Stimulated activated CD4-positive, alpha-beta T cell treated with anti-CD3 and anti-CD28 coated beads, Interleukin-1b, Interleukin-23, amount 100 ng/mL, for 1 hour (primary cell): ENCODE measurements at places on chromosomes 6 and 20.

- DNase-seq = no peak
Observed at GRCh38 chr6:166657531-166657930, 30.5 kb upstream of the RPS6KA2 start.

DNA sequence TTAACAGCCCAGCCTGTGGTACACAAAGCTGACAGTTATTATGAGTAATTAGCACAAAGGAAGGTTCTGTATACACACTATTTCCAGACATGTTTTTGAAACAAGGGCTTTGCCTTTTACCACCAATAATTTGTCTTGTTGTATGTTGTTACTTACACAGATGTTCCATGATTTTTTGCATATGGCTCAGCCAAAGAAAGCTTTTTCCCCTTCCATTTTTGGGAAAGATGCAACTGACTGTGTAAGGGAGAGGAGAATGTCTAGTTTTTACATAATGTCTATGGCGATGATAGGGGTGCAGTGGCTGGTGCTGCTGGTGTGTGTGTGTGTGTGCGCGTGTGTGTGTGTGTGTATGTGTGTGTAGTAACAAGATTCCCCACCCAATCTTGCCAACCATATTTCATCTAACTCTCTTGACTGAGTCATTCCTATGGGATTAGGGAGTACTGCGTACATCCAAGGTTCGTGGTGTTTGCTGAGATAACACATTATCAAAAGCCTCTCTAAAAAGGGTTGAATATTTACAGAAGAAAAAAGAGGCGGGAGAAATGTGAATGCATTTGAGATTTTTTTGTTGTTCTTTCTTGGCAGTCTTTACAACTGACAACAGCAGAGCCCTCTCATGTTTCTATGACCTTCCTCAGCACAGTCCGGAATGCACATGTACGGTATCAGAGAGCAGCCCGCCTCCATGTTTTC is 192.2 kb downstream of the GMPR start:
- DNase-seq = no peak

DNA sequence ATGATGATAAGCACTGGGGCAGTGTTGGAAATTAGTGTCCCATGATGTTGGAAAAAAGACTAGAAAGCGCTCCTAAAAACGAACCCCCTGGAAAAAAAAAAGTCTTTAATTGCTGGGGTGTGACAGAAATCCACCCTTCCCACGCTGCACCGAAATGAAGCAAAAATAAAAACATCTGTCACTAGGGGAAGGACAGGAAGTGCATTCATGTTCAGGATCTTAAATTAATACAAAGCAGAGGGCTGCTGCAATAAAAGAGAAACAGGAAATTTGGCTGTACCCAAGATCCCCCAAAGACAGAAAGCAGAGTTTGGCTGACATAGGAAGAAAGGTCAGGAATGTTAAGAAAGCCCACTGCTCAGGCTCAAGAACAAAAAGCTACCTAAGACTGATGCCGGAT is 333.9 kb downstream of the TBC1D32 start:
- no peak for DNase-seq

- DNase-seq = no peak
Observed at GRCh38 chr6:41784581-41785171, 2.8 kb upstream of the TOMM6 start.

GRCh38 chr6:110266996-110267395 is 86.8 kb downstream of the CDC40 start:
- DNase-seq = no peak

DNA sequence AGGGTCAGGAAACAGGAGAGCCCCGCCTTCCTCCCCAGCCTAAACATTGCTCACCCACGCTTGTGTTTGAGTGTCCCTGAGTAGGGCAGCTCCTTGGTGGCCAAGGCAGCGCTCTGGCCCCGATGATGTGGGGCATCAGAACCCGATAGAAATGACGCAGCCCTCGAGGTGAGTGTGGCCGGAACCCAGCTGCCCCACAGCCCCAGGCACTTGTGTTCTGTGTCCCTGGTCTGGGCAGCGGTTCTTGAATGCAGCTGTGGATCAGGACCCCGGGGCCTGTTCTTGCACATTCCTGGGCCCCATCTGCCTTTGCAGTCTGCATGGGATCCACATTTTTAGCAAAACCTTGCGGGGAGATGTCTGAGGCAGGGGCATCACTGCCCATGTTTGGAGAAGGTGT is 12.8 kb downstream of the RBM38 start:
- DNase-seq = no peak

- DNase-seq = no peak
Observed at GRCh38 chr6:165794179-165794601, 131.1 kb upstream of the PDE10A start.

DNA sequence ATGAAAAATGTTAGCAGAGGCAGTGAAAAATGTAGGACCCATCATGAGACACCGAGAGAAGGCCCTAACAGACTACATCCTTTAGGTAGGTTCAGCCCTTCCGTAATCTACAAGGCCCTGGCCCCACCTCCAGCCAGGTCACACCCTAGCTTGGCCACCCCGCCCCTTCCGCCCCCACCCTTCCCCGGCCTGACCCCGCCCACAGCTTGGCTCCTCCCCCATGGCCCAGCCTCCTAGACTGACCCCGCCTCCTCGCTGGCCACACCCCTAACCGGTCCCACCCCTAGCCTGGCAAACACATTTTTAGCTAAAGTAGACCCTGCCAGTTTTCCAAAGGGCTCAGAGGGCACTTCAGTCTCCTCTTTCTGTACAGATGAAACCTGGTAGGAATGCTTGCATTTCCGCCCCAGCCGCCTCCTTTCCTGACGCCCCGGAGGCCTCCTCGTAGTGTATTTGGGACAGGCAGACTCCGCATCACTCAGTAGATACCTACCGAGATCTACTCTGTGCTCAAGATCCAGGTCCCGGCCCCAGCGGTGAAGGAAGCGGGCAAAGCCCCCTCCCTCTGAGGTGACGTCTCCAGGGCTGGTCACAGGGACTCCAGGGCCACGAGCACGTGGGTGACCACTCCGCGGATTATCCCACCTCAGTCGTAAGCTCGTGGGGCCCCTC is 443.5 kb downstream of the PREX1 start:
- DNase-seq = no peak

DNA sequence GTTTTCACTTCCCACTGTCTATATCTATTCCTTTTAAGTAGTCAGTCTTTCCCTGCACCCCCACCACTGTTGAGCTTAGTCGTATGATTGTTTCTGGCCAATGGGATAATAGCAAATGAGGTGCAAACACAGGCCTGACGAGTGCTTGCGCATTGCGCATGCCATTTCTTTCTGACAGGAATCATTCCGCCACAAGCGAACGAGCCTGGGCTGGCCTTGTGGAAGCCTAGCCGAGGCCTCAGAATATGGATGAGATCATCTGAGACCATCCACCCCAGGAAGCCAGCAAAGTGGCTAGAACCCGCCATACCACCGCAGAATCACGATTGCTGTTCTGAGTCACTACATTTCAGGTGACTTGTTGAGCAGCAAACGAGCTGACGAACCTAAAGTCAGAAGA is 52.2 kb upstream of the PRL start:
- no peak for DNase-seq

DNA sequence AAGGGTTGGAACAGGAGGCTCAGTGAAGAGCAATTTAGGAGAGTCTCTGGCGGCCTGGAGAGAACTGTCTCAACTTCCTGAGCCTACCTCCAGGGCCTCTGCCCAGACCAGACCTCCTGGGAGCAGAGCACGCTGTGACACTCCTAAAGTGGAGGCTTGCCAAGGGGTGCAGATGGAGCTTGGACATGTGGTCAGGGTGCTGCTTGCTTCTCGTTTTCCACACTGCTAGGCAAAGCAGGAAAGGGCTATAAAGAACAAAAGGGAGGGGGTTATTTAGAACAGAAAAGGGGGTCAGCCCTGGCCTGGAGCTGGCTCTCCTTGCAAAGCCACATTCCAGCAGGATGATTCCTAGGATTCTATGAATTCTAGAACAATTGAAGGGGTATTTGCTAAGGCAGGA is 145.7 kb upstream of the GGTLC1 start:
- no peak for DNase-seq

DNA sequence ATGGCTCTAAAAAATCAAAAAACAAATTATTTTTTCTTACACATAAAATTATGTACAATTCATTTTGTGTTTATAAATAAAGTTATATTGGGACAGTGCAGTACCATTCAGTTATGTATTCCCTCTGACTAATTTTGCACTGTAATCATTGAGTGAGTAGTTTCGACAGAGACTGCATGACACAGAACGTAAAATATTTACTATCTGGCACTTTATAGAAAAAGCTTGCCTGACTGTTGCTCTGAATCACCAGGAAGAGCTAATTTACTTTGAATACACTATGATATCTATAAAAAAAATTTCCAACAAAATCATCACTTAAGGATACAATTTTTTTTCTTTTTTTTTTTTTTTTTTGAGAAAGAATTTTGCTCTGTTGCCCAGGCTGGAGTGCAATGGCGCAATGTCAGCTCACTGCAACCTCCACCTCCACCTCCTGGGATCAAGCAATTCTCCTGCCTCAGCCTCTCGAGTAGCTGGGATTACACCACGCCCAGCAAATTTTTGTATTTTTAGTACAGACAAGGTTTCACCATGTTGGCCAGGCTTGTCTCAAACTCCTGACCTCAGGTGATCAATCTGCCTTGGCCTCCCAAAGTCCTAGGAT is 11.0 kb upstream of the KHDC1L start:
- DNase-seq = no peak

GRCh38 chr6:41222513-41222912 is 5.6 kb upstream of the TREML4 start:
- DNase-seq = no peak

- no peak for DNase-seq
Observed at GRCh38 chr6:84028350-84028749, 5.2 kb upstream of the MRAP2 start.

DNA sequence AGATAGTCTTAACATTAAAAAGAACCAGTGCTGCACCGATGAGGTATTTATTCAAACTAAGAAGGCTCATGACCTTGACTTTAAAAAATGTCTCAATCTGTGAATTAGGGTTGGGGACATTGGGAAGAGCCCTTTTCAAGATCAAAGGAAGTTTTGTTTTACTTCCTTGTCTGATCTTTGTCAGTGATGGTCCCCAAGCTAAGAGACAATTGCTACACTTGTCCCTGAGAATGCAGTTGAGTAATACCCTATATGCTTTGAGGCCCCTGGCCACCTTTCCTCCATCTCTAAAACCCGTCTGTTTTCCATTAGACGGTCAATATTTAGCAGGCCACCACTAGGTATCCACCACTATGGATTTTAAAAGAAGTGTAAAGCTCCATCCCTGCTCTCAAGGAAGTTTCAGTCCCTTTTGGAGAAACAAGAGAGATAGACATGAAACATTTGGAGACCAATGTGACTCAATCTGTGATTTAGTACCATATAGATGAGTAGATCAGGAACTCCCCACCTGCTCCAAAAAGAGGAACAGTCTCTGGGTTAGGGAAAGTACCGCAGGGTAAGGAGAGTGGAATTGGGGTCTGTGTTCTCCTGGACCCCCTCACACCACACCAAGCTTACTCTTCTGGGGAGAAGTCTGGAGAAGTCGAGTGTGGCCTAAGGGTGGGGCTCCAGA is 99.1 kb upstream of the ISM1 start:
- no peak for DNase-seq

GRCh38 chr6:25034431-25034921 is 98.7 kb upstream of the RIPOR2 start:
- DNase-seq = no peak

- DNase-seq = no peak
Observed at GRCh38 chr6:88680654-88681053, 282.8 kb downstream of the RNGTT start.

GRCh38 chr6:53797304-53797703 is 2.5 kb downstream of the LRRC1 start:
- DNase-seq = no peak

- no peak for DNase-seq
Observed at GRCh38 chr6:34357937-34358336, 34.5 kb downstream of the NUDT3 start.

- no peak for DNase-seq
Observed at GRCh38 chr6:16181439-16182297, 52.8 kb downstream of the MYLIP start.
